Coronary artery (tissue), 2 donors: ENCODE measurements at places on chromosomes 12 and 14.

- no peak for DNase-seq
Measured at GRCh38 chr12:24177889-24178288, 228.4 kb upstream of the SOX5 start.

DNA sequence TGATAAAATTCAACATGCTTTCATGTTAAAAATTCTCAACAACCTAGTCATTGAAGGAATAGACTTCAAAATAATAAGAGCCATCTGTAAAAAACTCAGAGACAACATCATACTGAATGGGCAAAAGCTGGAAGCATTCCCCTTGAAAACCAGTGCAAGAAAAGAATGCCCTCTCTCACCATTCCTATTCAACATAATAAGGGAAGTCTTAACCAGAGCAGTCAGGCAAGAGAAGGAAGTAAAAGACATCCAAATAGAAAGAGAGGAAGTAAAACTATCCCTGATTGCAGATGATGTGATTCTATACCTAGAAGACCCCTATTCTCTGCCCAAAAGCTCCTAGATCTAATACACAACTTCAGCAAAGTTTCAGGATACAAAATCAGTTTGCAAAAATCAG lies 52.9 kb downstream of the APOBEC1 start:
- DNase-seq = no peak

GRCh38 chr12:111093428-111094142 lies 173.2 kb upstream of the MYL2 start:
- no peak for DNase-seq

GRCh38 chr12:42360747-42361403 lies 34.9 kb downstream of the PPHLN1 start:
- DNase-seq = no peak

GRCh38 chr14:96112032-96112431 lies 72.9 kb downstream of the C14orf132 start:
- no peak for DNase-seq

DNA sequence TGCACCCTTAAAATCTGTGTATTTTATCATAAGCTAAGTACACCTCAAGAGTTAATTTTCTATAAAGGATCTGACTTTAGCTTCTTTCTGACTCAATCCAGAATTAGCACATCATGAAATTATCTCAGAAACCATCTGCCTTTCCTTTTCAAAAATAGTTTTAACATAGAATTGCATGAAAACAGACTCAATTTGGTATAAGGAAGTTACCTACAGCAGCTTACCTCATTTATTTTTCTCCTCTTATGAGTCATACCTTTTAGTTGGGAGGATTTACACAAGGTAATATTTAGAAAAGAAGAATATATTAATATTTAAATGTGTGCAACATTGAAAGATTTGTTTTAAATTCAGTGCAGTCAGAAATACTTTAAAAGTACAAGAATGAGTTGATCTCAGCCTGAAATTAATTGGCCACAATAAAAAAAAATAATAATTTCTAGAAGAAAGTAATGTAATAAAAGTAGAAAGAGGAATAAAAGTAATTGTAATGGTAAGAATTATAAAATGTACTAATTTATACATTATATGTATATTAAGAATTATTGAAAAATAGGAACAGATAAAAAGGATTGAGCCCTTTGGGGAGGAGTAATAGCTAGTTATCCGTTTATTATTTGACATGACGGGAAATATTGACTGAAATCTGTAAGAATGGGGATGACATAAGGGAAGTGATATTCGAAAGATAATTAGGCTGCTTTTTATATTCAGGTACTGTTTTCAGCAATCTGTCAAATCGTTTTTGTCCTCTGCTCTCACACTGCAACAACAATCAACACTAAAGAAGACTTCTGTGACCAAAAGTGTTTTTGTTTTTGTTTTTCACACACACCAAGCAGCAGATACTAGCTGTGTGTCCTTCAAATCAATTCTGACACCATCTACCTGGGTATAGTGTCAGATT lies 20.5 kb downstream of the ADAM21 start:
- no peak for DNase-seq

DNA sequence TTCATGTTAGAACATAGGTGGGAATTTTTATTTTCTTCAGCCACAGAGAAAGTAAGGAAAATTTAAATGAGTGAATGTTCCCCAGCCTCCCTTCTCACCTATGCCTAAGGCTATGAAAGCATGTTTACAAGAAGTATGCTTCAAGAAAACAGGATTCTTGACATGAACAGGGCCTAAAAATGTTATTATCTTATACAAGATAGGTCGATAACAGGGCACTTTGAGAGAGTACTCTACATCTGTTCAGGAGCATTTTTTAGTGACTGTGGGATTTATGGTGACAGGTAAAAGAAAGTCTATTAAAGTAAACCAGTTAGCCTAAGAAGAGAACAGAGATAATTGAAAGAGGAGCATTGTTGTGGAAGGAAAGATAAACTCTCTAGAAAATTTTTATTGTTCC lies 222.9 kb upstream of the DAAM1 start:
- DNase-seq = no peak

GRCh38 chr14:100982762-100983161 lies 79.2 kb upstream of the RTL1 start:
- no peak for DNase-seq

- DNase-seq = no peak
Measured at GRCh38 chr14:68487805-68488590, 304.9 kb downstream of the ZFP36L1 start.

- DNase-seq = no peak
Measured at GRCh38 chr12:47014474-47014873, 64.9 kb upstream of the PCED1B start.

GRCh38 chr12:84247931-84248330 lies 664.7 kb downstream of the SLC6A15 start:
- DNase-seq = no peak

GRCh38 chr12:12600659-12601058 lies 11.0 kb upstream of the CREBL2 start:
- no peak for DNase-seq

GRCh38 chr12:101857043-101857558 lies 20.3 kb upstream of the DRAM1 start:
- no peak for DNase-seq

DNA sequence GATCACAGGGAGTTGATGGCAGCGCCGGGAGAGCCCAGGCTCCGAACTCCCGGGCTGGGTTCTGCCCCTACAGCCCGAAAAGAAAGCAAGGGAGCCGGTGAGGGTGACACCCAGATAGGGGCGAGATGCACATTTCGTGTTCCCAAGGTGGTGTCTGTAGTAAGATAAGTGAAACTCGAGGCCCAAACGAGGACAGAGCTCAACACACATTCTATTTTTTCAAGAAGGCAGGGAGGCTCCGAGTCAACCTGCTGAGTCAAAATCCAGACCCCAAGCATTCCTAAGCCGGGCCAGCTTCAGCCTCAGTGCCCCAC lies 24.2 kb upstream of the YY1 start:
- no peak for DNase-seq
